ENCODE measurements at places on chromosomes 7 and 10.

DNA sequence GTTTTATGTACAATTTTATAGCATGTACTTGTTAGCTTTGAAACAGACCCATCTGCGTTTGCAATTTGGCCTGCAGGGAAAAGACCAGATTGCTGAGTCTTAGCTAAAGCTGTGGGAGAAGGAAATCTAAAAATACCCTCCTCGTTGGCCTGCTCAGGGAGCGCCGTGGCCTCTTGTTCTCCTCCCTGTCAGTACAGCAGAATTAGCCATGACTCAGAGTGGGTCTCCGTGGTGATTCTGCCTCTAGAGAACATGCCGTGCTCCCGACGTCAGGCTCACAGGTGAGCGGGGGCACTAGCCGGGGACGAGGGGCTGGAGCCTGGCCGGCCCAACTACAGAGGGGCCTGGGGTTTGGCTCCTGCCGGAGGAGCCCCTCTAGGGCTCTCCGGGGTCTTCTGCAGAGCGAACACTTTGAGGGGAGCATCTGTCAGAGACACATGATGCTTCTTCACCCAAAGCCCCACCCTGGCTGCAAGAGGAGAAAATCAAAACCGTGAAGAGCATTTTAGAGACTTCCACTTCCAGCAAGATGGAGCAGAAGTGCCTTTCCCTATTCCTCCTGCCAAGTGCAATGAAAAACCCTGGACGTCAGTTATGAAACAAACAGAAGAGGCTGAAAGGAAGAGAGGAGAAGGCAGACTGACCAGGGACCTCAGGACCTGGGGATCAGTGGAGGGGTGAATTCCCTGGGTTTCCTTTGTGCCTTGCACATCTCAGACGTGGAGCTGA is 98.9 kb downstream of the LHPP start:
- no peak for DNase-seq

DNA sequence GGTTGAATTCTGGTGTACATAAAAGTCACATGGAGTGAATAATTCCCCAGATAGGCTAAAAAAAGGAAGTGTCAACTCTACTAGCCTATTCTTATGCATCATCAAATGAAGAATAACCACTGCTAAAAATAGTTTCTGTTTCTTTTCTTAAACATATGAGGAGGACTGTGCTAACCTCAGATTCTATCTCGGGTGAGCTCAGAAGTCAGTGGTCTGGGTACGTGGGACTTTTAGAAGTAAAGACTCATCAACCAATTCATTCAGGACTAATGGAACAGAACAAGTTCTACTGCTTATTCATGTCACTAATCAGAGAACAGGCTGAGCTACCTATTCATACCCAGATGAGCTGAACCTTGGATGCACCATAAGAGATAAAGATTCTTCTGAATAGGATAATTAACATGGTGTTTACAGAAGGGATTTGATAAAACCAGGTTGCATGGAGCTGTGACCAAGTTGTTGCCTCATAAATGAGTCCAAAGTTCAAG is 9.5 kb upstream of the ASAH2 start:
- DNase-seq, result no peak

GRCh38 chr10:11601670-11602069 is 9.8 kb downstream of the USP6NL start:
- no peak for DNase-seq

DNA sequence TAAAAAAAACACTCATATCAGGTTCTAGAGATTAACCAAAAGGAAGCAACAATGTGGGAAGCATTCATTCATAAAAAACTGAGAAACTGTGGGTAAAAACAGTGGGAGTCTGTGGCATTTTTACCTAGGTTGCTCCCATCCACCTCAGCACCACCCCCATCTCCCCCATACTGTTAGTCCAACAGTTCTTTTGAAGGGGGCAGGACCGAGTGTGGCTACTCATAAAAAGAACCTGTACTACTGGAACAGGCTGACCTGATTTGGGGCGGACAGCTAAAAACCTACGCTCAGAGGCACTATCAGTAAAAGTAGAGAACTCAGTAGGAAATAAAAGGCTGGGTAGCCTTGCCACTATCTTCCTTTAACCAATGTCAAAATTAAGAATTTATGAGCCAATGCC is 84.5 kb downstream of the DPY19L1 start:
- DNase-seq, result no peak

DNA sequence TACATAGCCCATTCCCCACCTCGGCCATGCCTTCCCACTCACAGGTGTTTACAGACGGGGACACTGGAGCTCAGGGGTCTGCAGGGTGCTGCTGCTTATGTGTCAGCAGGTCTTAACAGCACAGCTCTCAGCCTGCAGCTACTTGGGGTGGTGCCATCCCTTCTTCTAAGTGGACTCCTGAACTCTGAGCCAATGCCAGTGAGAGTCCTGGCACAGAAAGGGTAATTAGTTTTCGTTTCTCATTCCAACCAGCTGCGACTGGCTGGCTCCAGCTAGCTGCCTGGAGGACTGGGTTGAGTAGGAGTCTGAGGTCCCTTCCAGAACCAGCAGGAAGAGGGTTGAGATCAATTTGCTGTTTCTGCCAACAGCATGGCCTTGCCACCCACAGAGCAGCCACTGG is 88.3 kb upstream of the AGK start:
- no peak for DNase-seq
